ENCODE measurements at places on chromosomes 4 and X. TPM values are rescaled to one million over a fixed set of nuclear protein-coding genes. Genes with fewer than 3 reads are reported as not detected.

DNA sequence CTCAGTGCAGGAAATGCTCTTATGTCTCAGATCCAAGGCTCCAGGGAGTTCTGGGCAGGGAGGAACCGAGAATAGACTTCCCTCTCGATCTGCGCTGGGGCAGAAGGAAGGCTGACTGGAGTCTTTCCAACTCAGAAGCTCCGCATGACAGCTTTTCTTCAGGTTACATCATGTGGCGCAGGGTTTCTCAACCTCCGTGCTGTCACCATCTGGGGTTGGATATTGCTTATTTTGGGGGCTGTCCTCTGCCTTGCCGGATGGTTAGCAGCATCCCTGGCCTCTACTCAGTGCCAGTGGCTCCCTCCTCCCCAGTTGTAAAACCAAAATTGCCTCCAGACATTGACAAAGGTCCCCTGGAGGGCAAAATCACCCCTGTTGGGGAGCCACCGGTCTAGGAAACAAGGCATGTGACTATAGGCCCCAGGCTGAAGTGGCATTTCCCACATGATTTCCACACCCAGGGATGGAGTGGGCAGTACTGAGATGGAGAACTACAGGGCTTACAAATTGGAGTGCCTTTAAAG is 21.4 kb downstream of the REELD1 start:
- no peak for DNase-seq

DNA sequence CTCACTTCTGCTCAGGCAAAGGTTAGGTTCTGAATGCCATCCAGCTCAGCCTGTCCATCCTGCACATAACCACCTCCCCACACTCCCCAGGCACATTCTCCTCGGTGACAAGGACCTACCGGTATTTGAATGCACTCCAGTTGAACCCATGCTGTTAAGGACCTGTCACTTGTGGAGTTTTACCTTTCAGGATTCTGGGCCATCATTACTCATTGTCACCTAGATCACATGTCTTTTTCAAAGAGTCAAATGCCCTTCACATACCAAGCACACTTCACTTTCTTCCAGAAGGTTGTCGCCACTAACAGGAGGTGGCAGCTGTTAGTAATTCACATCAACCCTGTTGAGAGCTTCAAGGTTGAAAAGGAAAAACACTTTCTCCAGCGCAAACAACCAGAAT is 218.3 kb downstream of the SOWAHB start:
- DNase-seq = no peak

- DNase-seq = no peak
Measured at GRCh38 chr4:146282657-146283056, 68.3 kb downstream of the REELD1 start.

DNA sequence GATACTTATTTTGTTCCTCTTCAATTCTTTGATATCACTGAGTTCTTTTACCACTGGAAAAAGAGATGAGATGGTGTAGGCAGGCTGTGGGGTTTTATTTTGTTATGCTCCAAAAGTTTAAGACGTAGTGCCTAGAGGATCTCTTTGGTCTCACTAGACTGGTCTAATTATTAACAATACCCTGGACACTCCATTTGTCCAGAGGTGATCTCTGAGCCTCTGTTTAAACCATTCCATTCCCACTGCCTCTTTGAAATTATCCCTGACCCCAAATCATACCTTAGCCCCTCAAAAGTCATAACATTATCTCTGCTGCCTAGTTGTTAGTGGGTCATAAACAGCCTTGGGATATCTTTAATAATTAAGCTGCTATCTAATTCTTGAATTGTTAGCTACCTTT is 24.2 kb downstream of the SMPX start:
- no peak for DNase-seq

DNA sequence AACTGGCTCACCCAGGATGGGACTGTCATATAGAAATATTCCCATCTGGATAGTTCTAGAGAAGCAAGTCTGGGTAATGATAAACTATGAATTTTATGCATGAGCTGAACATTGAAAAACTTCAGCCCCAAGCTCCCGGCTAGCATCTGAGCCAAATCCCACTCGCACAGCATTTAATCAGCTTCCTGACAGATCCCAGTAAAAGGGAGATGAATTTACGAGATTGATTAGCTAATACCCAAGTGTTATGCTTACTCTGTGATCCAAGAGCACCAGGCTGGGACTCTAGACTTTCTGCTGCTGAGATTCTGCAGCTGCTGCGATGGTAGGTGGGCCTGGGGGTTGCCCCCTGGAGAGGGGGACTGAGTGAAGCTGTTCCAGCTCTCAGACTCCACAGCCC is 28.0 kb downstream of the FRMPD3 start:
- DNase-seq = no peak

DNA sequence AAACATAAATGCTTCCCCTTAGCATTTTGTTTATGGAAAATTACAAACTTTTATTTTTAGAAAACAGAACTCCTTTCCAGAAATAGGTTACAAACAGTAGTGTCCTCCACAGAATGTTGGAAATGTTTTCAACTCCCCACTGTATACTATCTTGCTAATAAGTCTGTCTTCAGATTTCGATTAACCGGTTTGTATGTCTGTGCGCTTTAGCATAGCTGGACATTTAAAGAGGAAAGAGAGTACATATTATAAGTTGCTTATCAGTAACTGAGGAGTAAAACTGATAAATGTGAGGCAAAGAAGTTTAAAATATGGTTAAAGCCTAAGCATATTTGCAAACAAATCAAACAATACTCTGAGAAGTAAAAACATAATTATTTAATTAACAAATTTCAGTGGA is 3.4 kb downstream of the CXCL8 start:
- no peak for DNase-seq

GRCh38 chrX:150926791-150927190 is 28.3 kb upstream of the CD99L2 start:
- DNase-seq = no peak

GRCh38 chrX:130778773-130779172 is 124.2 kb downstream of the ENOX2 start:
- DNase-seq = no peak

The CLCN4 gene
- polyA plus RNA-seq = 13.6 TPM

The ZNF732 gene
- polyA plus RNA-seq = 0.95 TPM

The ABCG2 gene
- 4.2 TPM for polyA plus RNA-seq

The GPR50 gene
- polyA plus RNA-seq = not detected

The ASB12 gene
- polyA plus RNA-seq = 33.8 TPM

The ODAM gene
- polyA plus RNA-seq = not detected

The GRIA3 gene
- 2.0 TPM for polyA plus RNA-seq

The PPP2R2C gene
- polyA plus RNA-seq = 0.13 TPM
